ENCODE measurements at places on chromosomes 1 and 21.

GRCh38 chr21:39854572-39854971, 12.7 kb upstream of the PCP4 start:
- DNase-seq: no peak

DNA sequence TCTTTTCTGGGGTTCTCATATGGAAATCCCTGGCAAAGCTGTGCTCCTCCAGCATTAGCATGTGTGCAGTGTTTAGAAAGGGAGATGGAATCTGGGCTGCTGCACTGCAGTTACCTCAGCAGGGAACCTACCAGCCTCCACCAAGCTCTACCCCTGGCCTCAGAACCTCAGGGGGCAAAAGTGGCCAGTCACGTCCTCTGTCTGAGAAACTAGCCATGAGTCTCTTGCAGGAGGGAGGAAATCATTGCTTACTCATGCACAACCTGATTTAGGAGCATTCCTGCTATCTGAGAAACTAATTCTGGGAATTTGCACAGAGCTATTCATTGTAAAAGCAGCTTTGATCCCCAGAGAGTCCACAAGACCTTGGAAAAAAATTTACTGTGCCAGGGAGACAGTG, 80.6 kb upstream of the IPO9 start:
- DNase-seq: peak; percentile 80

- DNase-seq: no peak
Measured at GRCh38 chr1:159055181-159055641, 21.4 kb downstream of the AIM2 start.

DNA sequence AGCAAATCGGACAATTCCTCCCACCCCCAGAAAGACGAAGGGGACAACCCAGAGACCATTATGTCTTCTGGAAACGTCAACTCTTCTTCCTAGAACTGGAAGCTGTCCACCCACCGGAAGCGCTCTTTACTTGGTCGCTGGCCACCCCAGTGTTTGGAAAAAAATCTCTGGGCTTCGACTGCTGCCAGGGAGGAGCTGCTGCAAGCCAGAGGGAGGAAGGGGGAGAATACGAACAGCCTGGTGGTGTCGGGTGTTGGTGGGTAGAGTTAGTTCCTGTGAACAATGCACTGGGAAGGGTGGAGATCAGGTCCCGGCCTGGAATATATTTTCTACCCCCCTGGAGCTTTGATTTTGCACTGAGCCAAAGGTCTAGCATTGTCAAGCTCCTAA, 3.2 kb downstream of the S1PR1 start:
- DNase-seq: no peak

DNA sequence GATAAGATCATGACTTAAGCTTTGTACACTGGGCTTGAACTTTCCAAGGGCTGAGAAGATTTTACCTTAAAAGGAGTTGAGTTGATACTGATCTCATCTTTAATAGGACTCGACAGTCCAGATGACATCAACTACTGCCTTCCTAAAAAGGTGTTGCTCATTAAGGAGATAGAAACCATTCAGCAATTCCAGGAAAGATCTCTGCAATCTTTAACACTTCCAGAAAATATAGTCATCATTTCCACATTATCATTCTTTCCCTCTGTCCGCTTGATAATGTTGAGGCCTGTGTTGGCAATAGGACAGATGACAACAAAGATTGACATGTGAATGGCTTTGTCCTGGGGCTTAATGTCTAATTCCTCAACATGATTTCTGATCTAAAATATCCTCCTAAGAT, 145.4 kb upstream of the C1orf21 start:
- no peak for DNase-seq

DNA sequence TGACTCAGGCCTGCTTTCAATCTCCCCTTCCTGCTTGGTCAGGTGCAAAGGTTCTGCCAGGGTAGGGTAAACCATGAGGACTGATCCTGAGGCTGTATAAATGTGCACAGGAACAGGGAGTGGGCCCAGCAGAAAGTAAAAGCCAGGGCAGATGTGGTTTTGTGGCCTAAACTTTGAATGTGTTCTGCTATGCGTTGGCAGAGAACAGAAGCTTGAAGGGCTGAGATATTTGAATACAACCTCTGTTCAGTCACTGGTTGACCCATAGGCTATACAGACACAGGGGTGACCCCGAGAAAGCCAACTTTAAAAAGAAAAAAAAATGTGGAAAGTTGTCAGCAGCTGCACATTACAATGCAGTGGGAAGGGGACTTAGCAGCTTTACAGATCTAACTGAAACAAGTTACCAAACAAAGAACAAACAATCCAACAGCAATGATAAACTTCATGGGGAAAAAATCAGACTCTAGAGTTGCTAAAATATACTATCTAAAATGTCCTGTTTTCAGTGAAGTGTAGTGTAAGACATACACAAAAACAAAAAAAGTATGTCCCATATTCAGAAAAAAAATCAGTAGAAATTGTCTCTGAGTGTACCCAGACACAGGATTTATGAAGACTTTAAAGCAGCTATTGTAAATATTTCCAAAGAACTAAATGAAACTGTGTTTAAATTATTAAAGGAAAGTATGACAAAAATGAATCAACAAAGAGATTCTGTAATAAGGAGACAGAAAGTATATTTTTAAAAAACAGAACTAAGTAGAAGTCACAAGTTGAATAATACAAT, 216.1 kb downstream of the RPS6KC1 start:
- DNase-seq: no peak

DNA sequence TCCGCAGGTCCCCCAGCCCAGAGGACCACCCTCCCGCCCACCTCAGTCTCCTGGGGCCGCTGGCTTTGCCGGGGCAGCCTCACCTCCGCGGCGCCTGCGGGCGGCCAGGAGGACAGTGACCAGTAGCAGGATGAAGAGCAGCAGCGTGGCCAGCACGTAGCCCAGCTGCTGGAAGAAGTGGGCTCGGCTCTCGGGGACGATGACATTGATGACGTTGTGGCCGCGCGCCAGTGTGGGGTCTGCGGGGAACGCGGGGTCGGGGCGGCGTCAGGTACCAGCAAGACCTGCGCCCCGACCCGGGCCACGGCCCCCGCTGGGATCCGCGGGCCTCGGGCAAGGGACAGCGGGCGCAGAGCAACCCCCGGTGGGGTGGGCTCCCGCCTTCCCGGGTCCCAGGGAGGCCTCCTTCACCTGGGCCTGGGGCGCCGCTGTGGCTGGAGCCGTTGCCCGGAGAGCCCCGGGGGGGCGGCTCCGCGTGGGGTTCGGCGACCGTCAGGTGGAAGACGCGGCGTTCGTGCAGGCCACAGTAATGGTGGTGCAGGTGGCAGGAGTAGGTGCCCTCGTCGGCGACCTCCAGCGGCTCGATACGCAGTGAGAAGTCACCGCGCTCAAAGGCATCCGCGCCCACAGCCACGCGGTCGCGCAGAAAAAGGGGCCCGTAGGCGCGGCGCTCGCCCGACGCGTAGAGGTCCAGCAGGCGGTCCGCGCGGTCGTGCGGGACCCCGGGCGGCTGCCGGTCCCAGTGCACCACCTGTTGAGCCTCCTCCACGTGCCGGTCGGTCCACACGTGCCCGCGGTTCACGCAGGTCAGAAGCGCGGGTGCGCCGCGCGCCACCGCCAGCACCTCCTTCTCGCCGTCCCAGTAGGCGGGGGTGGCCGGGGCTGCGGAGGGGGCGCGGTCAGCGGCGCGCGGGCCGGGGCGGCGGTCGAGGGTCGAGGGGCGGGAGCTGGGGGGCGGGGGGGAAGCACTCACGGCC, 3.8 kb downstream of the MXRA8 start:
- no peak for DNase-seq

DNA sequence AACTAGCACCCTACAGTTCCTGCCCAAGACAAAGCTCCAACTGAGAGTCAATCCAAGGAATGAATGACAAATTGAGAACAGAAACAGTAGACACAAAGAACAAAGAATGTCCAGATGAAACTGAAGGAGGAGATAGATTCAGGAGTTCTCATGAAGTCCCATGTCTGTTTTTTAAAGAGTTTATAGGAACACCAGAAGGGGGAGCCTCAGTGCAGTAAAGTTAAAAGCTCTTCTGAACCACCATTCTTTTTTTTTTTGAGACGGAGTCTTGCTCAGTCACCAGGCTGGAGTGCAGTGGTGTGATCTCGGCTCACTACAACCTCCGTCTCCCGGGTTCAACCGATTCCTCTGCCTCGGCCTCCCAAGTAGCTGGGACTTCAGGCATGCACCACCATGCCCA, 323.6 kb downstream of the MRPL39 start:
- DNase-seq: peak; percentile 48

- no peak for DNase-seq
Measured at GRCh38 chr1:2540816-2541492, 10.9 kb upstream of the HES5 start.

- peak; percentile 57 for DNase-seq
Measured at GRCh38 chr1:230308039-230308438, 118.1 kb downstream of the PGBD5 start.

DNA sequence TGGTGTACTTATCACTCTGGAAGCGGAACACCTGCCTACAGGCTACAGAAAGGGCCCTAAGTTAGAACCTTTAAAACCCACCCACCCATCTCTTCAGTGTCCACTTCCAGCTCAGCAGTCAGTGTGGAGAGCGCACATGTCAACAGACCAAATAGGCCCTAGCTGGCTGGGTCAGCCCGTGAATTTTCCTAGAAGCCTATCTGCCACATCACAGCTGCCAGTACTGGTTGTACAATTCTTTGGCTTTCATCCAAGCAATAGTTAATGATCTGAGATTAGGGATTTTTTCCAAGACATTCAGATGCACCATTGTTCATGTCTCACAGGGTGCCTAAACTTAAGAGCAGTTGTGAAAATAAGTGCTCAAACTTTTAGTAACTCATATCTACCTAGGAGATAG, 197.1 kb downstream of the KCNK2 start:
- DNase-seq: no peak

- no peak for DNase-seq
Measured at GRCh38 chr1:183962903-183963302, 74.6 kb downstream of the COLGALT2 start.

GRCh38 chr21:35377505-35378090, 328.5 kb upstream of the RUNX1 start:
- no peak for DNase-seq

- no peak for DNase-seq
Measured at GRCh38 chr1:29649189-29650040, 413.1 kb downstream of the PTPRU start.

DNA sequence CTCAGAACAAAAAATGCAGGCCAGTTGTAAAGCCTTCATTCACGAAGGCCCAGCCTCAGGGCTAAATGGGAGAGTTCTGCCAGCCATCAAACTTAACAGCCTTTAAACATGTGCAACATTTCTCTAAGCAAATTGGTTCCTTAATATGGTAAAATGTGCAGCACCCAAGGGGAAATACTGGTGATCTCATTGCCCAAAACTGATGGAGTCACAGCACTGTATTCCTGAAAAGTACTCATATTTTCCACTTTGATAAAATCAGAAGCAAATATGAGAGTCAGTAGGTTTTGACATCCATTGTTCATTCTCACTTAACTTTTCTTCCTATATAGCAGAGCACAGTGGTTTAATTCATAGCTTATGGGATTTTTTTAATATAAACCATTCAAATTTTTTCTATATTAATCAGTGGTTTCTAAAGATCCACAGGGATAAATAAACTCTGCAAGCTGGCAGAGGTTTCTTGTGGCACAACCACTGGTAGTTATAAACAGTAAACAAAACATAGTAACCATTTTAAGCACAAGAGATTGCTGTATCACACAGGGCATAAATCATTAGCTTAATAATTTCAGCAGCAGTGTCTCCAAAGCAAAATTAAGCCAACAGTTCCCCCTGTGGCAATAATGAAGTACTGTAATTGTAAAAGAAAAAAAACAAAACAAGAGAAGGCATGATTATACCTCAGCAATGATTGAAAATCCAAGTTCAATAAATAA, 106.9 kb upstream of the LYPLAL1 start:
- DNase-seq: peak; percentile 56

DNA sequence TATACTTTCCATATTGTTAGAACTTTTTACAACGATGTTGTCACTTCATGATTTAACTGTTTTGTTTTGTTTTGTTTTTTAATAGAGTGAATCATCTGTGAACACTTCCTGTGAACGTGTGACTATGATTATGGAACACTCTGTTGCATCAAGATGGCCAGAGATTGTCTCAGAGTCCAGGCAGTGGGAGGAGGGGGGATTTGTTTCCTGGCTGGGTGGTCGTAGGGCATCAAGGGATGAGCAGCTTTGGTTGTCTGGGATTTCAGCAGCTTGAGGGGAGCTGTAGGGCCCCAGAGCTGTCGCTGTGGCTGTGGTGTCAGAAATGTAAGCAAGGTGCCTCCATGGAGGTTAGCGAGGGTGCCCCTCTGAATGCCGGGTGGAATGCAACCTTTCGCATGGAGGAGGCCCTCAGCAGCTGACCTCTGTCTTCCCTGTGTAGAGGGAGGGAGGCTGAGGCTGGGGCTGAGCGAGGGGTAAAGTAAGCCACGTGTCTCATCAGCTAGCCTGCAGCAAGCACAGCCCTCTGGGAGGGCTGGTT, 21.4 kb downstream of the NEK2 start:
- DNase-seq: peak; percentile 19

DNA sequence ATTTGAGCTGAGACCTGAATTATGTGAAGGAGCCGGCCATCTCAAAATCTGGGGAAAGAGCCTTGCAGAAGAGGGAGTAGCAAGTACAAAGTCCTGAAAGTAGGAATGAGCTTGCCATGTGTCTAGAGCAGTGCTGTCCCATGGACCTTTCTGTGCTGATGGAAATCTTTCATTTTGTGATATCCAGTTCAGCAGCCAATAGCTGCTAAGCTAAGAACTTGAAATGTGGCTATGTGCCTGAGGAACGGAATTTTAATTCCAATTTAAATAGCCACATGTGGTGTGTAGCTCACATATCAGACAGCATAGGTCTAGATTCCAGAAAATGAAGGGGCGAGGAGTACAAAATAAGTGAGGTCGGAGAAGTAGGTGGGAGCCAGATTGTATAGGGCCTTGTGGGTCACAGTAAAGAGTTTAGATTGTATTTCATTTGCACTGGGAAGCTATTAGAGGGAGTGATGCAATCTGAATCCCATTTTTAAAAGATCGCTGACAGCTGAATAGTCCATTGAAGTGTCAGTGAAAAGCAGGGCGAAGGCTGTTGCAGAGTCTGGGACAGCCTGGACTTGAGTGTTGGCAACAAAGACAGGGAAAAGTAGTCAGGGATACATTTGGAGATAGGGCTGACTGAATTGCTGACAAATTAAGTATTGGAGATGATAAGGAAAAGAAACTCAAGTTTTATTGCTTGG, 80.3 kb downstream of the TMEM200B start:
- DNase-seq: no peak

GRCh38 chr1:84271441-84272151, 29.9 kb upstream of the SAMD13 start:
- peak; percentile 28 for DNase-seq

DNA sequence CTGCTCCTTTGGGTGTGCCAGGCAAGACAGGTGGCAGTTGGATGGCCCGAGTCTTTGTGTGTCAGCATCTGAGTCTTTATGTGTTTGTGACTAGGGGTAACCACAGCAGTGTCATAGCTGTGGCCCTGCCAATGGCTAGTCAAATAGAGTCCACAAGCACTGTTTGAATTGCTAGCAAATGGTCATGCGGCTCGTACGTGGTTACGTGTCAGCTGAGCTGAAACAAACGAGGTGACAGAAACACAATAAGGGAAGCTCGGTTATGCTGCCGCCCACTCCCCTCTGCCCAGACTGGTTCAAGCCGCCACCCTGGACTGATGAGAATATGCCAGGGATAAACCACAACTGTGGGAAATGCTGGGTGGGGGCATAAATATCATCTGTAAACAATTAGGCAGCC, 174.3 kb upstream of the LMO4 start:
- peak; percentile 45 for DNase-seq

- DNase-seq: peak; percentile 59
Measured at GRCh38 chr1:63920154-63921117, 146.6 kb downstream of the ROR1 start.

All from AG08395 (cell line).